Dorsolateral prefrontal cortex (tissue), 122 donors: ENCODE measurements at places on chromosomes 13 and 19.
A peak's percentile ranks its signal among the peaks of the same experiment; 100 is the strongest.

DNA sequence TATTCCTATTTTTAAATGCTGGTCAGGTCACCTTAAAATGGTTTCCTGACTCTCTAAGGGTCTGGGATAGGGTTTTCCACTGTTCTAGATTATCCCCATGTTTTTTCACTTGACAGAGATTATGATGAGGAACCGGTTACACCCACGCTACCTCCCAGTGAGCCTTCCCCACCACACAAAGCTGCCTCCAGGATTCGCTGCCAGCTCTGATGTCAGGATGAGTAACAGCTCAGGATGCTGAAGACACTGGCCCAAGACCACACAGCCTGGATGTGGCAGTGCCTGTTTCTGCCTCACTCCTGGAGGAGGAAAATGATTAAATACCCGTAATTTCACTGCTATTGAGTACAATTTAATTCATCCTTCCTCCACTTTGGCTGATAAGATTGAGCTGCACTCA lies 22.9 kb downstream of the ZNF114 start:
- no peak for DNase-seq

DNA sequence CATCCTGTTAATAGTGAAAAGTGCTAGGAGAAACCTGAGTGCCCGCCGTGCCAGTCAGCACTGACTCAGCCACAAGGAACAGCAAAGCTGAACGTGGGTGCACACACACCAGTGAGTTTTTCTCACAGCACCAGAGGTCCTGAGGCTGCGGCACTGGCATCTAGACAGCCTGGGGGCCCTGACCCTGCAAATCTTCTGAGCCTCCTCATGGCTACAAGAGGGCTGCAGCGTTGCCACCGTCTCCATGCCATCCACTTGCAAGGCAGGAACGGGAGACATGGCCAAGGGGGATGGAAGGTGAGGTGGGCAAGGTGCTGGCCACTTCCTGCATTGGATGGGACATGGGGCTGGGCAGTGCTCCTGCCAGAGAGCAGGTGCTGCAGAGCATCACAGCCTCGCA lies 211.2 kb upstream of the SOX1 start:
- no peak for DNase-seq

GRCh38 chr19:28350037-28350436 lies 862.9 kb downstream of the UQCRFS1 start:
- no peak for DNase-seq

DNA sequence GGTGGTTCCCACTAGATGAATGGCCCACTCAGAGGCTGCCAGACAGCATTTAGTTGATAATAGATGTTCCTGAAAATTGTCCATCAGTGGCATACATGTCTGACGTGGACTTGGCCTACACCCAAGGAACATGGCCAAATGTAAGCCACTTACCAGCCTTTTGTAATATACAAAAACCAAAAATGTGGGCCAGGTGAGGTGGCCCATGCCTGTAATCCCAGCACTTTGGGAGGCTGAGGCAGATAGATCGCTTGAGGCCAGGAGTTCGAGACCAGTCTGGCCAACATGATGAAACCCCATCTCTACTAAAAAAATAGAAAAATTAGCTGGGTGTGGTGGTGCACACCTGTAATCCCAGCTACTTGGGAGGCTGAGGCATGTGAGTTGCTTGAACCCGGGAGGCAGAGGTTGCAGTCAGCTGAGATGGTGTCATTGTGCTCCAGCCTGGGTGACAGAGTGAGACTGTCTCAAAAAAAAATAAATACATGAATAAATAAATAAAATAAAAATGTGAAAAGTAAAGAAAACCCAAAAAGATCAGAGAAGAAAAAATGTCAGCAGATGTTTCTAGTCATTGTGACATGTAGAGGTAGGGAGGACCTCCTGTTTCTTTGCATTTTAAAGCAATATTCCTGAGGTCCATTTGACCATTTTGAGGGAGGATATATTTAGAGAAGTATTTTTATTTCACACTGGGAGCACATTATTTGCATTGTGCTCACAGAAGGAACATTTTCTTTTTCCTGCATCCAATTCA lies 7.1 kb upstream of the WTIP start:
- no peak for DNase-seq

- no peak for DNase-seq
Measured at GRCh38 chr19:33261511-33262189, 36.0 kb upstream of the SLC7A10 start.

- no peak for DNase-seq
Measured at GRCh38 chr19:5394551-5395505, 54.2 kb upstream of the PTPRS start.

- DNase-seq, result no peak
Measured at GRCh38 chr19:44986389-44986788, 14.9 kb upstream of the RELB start.

- DNase-seq, result no peak
Measured at GRCh38 chr13:48653472-48653939, at the start of gene CYSLTR2. Gene CYSLTR2 (plus strand): TSS chr13:48653929. CDS start chr13:48706818, 52,889 bp downstream.

GRCh38 chr13:21009036-21009435 lies 52.4 kb downstream of the LATS2 start:
- peak; percentile 35 for DNase-seq

GRCh38 chr13:112348642-112349345 lies 27.4 kb upstream of the SPACA7 start:
- DNase-seq, result no peak

GRCh38 chr13:51770681-51771417 lies 33.1 kb downstream of the DHRS12 start:
- peak; percentile 45 for DNase-seq

DNA sequence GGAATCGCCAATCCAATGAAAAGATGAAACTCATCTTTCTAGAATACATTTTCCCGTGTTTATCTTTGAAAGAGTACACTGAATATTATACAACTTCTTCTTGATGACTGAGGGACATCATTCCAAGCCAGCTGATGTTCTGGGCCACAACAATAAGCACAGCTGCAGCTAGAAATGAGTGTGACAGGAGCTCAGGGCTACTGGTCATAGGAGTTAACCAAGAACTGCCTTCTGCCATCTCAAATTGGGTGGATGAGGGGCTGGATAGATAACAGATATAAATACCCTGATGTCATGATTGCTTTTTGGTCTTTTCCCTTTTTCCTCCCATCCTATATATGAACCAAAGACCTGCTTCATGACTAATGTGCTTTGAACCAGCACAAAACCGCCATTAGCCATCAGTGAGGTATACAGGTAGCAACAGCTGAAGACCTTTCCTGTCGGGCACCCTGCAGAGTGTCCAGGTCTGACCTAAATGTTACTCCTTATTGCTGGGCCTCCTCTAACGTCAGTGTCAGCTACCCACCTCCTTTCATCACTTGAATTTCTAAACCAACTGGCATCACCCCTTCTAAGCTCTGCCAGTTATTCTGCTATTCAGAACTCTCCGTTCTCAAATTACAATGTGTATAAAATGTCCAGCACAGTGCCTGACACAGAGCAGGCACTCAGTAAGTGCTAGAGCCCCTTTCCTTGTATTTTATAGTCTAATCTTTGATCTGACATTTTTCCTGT lies 178.2 kb downstream of the ENOX1 start:
- no peak for DNase-seq

GRCh38 chr13:60790620-60791019 lies 393.6 kb downstream of the TDRD3 start:
- no peak for DNase-seq

GRCh38 chr19:5587661-5588060 lies 19.9 kb upstream of the TINCR start:
- no peak for DNase-seq

DNA sequence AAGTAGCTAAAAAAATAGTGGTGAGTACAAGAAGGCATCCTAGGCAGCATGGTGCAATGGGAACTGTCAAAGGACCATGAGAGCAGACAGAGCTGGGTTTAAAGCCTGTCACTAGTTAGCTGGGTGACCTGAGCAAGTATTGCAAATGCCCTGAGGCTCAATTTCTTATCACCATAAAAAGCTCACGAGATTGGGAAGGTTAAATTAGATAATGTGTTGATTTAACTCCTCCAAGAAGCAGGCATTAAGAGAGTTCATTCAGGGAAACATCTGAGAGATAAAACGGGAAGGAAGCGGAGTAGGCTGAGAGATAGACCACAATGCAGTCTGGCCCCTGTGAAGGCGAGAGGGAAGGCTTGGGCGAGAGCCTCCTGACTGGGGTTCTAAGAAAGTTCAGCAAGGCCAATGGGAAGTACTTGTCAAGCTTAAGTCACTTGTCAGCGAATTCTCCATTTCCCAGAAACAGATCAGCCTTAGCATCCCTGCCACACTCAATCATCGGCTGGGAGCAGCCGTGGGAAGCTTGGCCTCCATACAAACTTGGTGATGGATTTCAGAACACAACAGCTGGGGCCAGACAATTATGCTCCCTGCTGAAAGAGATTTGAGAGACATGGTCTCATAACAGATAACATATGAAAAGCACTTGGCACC lies 105.5 kb downstream of the POU4F1 start:
- no peak for DNase-seq

DNA sequence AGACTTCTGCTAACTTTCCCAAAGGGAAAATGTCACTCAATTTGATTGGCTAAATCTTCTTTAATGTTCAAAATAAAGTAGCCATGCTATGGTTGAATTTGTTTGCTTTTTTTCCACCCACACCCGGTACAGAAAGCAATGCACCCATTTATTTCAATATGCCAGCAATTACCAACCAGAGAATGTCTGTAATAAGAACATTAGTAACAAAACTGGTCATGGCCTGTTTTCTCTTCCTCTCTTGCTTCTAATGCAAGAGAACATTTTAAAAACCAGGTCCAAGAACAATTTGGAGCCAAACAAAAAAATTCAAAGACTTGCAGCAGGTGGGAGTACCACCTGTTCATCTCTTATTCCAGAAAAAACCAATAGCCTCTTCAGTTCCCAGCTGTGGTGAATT lies 1108.8 kb upstream of the PCDH20 start:
- no peak for DNase-seq
